ENCODE measurements at places on chromosomes 11 and 22. TPM values are rescaled to one million over a fixed set of nuclear protein-coding genes. Genes with fewer than 3 reads are reported as not detected.
A peak's percentile ranks its signal among the peaks of the same experiment; 100 is the strongest.

GRCh38 chr11:112525270-112525669 lies 264.6 kb upstream of the PLET1 start:
- DNase-seq = no peak

DNA sequence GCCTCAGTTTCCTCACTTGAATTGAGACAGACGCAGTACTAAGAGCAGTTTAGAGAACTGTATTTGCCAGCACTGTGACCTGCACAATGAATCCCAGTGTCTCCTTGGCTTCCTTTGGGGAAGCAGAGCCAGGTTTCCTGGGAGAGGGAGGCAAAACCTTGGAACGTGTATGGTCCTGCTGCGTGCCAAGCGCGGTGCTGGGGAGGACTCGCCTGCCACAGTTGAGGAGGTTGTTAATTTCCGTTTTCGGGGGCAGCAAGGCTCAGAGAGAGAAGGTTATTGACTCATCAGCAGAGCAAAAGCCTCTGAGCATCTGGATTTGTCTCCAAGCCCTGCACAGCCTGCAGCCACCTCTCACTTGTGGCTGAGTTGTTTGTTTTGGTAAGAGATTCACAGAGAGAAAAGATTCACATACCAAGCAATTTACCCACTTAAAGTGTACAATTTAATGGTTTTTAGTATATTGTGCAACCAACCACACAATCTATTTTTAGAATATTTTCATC lies 10.8 kb downstream of the SYT12 start:
- peak; percentile 35 for DNase-seq

DNA sequence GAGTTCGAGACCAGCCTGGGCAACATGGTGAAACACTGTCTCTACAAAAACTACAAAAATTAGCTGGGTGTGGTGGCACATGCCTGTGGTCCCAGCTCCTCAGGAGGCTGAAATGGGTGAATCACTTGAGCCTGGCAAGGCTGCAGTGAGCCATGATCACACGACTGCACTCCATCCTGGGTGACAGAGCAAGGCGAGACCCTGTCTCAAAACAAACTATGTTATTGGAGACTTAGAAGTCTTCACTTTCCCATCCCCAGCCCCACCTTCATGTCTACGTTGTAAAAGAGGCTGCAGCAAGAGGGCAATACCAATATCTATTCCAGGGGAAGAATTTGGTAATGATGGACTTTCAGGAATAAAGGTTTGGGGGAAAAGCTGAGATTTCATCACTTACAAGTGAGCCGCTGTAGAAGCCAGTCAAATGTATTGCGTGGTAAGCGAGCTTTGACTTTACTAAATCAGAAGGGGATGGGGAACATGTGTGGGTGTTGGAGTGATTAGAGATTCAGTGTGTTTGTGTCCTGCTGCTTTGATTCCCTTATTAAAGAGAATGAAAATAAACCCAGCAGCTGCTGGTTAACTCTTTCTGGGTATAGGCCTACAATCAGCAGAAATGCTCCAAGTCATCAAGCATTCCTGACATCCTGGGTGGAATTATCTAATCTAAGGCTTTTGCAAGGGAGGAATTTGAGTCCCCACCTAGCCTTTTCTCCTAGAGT lies 53.7 kb downstream of the UBASH3B start:
- DNase-seq = peak; percentile 85

The SCGB1D2 gene
- total RNA-seq = not detected

DNA sequence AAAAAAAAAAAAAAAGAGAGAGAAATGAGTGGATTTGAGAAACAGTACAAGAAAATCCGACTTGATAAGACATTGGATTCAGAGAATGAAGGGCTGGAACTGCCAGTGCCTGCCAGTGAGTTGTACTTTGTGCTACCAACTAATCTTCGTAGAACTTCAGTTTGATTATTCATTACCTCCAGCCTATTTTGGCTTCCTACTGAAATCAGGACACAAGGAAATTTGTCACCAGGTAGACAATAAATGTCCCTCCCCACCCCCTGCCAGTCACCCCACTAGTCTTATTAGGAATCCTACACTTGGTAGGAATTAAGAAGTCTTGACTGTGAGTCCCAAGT lies 21.4 kb upstream of the POLD3 start:
- no peak for DNase-seq

The LPXN gene
- 20.2 TPM for total RNA-seq

- DNase-seq = peak; percentile 65
These were observed 10.7 kb downstream of the KRTAP5-5 start for GRCh38 chr11:1640076-1640946.

The TSSK2 gene
- 0.17 TPM for total RNA-seq

- no peak for DNase-seq
These were observed 10.8 kb downstream of the PPFIBP2 start for GRCh38 chr11:7524462-7525235.

DNA sequence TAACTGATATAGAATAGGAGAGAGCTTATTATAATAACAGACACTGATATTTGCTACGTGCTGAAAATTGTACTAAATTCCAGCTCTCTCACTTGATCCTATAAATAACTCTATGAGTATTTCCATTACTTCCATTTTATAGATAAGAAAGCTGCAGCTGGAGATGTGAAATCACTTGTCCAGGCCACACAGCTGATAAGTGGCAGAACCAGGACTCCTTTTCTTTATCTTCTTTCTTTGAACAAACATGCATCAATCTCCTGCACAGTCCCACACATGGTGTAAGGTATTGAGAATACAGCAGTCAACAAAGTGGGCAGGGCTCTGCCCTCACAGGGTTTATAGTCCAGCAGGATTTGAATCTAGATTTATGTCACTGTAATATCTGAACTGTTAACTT lies 652.1 kb downstream of the NELL1 start:
- DNase-seq = no peak

- DNase-seq = peak; percentile 20
These were observed 63.9 kb upstream of the USP47 start for GRCh38 chr11:11777897-11778296.

- DNase-seq = no peak
These were observed 29.8 kb downstream of the BID start for GRCh38 chr22:17744430-17744829.

DNA sequence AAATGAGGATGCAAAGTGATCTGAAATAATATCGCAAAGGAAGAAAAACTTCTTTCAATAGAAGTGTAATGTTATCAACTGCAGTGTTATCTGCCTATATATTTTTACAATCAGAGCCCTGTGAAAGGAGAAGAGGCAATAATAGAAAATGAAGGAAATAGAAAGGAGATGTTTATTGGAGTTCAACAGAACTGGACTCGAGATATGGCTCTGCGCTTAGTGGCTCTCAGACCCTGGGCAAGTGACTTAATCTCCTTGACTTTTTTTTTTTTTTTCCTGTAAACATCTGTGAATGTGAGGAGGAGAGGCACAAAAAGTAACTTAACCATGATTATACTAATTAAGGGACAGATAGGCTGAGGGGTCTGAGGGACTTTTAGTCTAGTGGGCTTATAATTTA lies 18.9 kb downstream of the CNTF start:
- DNase-seq = no peak

- DNase-seq = no peak
These were observed 28.6 kb upstream of the BID start for GRCh38 chr22:17802822-17803221.

The TMA7B gene
- not detected for total RNA-seq
